Renal pelvis (tissue), 12 donors: ENCODE measurements at places on chromosomes 12 and 14. TPM values are rescaled to one million over a fixed set of nuclear protein-coding genes. Genes with fewer than 3 reads are reported as not detected.

- DNase-seq, result no peak
These were observed 159.6 kb downstream of the PLCZ1 start for GRCh38 chr12:18578191-18578590.

DNA sequence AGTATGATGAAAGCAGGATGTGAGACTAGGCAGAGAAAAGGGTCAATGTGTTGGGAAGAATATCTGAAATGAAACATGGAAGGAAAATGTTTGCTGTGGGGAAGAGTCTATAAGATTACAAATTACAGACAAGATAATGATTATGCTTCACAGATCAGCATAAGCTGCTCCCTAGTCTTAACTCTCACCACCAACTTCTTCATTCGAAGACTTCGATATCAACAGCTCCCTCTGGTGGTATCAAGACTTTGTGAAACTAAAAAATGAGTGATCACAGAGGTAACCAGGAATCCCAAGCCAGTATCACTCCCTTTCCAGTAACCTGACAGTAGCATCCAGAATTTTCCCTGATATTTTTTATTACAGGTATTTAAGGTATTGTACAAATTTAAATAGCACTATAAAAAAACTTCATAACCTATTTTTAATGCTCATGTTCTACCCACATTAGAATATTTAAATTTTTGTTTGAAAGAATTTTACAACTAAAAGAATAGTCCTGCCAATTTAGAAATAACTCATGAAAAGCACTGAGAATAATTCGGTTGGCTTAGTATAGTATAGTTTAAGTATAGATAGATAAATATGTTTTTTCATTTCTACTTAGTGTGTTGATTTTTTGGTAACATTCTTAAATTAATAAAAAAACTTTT is 84.4 kb downstream of the C2CD5 start:
- no peak for DNase-seq

DNA sequence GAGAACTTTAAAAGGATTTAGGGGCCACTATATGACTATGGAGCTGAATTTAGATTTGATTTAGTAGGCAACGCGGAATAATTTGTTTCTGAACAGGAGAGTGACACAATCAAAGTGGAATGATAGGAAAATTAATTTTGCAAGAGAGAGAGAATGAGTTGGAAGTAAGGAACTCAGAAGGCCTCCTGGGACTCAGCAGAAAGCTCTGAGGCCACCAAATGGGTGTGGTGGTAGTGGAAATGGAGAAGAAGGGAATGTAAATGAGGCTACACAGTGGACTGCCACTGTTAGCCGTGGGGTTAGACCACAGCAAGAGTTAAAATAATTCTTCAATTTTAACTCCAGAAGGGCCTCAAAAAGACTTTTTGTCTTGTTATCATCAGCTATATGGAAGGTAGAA is 102.7 kb downstream of the LRRK2 start:
- no peak for DNase-seq

The LYZ gene
- 21.5 TPM for polyA plus RNA-seq

DNA sequence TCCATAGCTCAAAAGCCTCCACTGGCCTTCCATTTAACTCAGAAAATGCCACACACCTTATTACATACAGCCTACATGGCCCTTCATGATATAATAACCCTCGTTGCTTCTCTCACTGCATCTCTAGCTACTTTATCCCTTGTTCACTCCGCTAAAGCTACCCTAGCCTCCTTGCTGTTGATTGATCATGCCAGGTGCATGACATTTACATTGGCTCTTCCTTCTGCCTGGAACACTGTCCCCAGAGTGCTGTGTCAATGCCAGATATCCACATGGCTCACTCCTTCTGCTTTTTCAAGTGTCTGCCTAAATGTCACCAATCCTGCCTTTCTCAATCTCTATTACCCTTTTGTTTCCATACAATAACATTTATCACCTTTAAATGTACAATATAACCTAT is 58.3 kb downstream of the CAND1 start:
- DNase-seq, result no peak

- no peak for DNase-seq
These were observed 18.3 kb upstream of the TXNRD1 start for GRCh38 chr12:104197264-104197663.

- DNase-seq, result no peak
These were observed 239.0 kb downstream of the SLC16A7 start for GRCh38 chr12:59834659-59835474.

- DNase-seq, result no peak
These were observed 58.2 kb downstream of the GRIP1 start for GRCh38 chr12:66620688-66621087.

GRCh38 chr14:102903889-102904512 is 18.5 kb upstream of the AMN start:
- no peak for DNase-seq

The SIX6 gene
- not detected for polyA plus RNA-seq

GRCh38 chr12:1313906-1314305 is 280.5 kb downstream of the FBXL14 start:
- no peak for DNase-seq
